HL-60 (cell line): ENCODE measurements at places on chromosomes 11 and 22.

GRCh38 chr11:64502634-64503033, 88.4 kb upstream of the SLC22A12 start:
- DNase-seq: no peak

GRCh38 chr11:441043-441417, 781 bp downstream of the ANO9 start:
- DNase-seq: no peak

- DNase-seq: no peak
Measured at GRCh38 chr11:130416530-130416882, 11.9 kb downstream of the ADAMTS8 start.

DNA sequence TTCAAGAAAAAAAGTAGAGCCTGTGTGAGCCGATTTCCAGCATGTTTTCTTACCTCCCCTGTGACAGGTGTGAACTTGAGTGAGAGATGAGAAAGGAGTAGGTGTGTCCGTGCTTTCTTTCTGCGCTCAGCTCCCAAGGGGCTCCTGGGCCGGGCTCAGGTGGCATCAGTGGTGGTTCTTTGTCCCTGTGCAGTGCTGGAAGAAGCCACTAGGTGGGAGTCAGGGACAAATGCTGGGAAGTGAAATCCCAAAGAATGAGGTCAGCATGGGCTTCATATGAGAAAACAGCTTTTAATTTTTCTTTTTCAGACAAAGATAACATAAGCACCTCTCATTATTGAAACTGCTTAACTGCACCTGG, 57.8 kb downstream of the PPFIBP2 start:
- no peak for DNase-seq

- no peak for DNase-seq
Measured at GRCh38 chr11:124302347-124303125, 11.2 kb downstream of the OR8D1 start.

GRCh38 chr22:47587861-47588577, 825.6 kb downstream of the TBC1D22A start:
- DNase-seq: no peak

DNA sequence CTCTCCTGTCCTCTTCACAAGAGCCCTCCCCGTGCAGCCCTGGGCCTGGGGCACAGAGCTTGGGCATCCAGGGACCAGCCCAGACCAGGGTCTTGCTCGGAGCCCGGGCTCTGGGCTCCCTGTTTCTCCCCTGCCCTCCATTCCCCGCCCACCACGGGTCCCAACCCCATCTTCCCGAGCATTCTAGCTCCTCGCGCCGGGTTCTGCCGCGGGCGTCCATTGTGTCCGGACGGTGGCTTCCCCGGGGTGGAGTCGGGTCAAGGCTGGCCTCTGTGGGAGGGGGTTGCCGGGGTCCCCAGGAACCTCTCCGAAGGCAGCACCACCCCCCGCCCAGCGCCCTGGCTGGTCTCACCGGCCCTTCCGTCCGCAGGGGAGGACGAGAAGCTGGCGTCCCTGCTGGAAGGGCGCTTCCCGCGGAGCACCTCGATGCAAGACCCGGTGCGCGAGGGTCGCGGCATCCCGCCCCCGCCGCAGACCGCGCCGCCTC, 18.1 kb upstream of the ACR start:
- no peak for DNase-seq

- DNase-seq: no peak
Measured at GRCh38 chr11:57761301-57762234, at the start of gene CTNND1. Gene CTNND1, plus strand, starts transcription at chr11:57761802. Its CDS starts 29,677 bp downstream, at chr11:57791479.

DNA sequence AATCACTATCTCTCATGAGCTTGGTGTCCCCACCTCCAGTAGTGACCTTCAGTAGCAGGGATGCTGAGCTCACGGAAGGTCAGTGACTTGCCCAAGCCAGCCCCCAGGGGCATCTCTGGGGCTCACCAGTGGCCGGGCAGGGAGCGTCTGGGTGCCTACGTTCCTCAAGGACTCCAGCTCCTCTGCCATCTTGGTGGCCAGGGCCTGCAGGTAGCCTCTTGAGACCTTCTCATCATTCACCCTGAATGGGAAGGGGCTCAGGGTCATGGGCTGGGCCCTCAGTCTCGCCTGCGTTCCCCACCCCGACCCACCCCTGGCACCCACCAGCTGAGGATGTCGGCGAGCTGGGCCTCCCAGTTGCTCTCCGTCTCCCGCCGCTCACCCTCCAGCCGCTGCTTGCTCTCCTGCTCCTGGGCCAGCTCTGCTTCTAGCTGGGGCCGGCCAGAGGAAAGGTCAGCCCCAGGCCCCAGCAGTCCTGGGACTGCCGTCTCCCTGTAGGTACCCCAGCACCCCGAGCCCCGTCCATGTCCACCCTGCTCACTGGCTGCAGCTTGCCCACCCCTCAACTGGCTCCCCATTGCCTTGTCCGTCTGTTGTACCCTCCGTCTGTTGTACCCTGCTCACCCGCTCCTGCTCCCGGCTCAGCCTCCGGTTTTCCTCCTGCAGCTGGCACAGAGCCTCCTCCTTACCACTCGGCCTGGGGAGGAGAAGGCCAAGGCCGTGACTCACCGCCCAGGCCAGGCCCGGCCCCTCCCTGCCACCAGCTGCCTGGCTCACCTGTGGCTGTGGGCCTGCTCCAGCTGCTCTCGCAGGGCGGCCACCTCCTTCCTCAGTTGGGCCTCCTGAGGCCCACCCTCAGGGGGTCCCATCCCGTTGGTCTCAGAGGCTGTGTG, 9.5 kb downstream of the CDC42BPG start:
- DNase-seq: no peak

DNA sequence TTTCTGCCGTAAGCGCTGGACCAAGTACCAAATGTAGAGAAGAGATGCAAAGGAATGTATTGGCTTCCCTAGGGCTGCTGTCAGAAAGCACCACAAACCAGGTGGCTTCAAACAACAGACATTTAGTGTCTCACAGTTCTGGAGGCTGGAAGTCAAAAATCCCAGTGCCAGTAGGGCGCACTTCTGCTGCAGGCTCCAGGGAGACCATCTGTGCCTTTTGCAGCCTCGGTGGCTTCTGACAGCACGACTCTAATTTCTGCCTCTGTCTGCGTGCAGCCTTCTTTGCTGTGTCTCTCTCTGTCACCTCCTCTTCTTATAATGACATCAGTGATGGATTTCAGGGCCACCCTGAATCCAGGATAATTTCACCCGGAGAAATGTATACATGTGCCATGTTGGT, 2.8 kb downstream of the APOL6 start:
- no peak for DNase-seq

- peak; percentile 75 for DNase-seq
Measured at GRCh38 chr11:117313091-117313490, 3.0 kb downstream of the BACE1 start.

GRCh38 chr11:81579339-81579738, 1154.3 kb downstream of the FAM181B start:
- DNase-seq: no peak

GRCh38 chr11:93747122-93747521, 5.7 kb downstream of the C11orf54 start:
- DNase-seq: no peak

GRCh38 chr11:33942954-33943353, 51.1 kb upstream of the LMO2 start:
- no peak for DNase-seq

DNA sequence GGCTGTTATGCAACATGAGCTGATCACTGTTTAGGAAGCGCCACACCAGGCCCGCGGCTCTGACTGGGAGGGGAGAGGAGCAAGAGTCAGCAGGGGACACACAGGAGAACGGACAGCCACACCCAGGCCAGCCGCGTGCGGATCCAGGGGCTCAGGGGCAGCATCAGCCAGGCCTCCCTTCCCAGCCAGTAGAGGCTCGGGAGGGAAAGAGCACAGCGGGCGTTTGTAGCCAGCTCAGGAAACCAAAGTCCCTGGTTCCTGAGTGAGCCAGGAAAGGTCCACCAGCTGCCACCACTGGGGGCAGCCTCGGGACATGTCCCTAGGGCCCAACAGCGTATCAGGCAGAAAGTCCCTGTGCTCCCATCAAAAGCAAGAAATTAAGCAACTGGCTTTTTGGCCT, 71.8 kb upstream of the PITPNB start:
- peak; percentile 23 for DNase-seq

DNA sequence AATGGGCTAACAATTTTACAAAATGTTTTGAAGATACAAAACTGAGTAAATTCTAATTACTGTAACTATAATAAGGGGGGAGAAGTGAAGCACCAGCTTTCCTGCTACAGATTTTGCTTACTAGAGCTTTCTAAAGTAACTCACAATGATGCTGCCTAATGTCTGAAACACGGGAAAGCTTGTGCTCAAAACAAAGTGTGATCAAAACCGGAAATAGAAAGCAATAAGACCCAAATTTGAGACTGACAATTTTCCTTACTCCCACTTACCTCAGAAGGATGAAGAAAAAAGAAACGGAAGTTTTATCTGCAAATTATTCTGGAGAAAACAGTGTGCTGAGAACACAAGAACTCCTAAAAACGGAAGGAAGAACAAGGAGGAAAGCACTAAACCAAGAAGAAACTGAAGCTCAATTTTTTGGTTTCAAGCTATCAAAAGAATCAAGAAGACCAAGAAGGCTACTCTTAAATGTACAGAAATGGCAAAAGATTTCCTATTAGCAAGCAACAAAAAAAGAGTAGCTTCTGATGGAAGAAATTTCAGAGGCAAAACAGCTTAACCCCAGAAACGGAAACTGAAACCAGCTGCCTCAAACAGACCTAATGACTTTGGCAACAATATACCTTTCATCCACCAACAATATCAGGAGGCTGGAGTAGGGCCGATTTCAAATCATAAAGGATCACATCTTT, 33.4 kb downstream of the AMBRA1 start:
- DNase-seq: peak; percentile 23

GRCh38 chr11:66545701-66546367, at the start of gene ZDHHC24:
Gene ZDHHC24, minus strand, starts transcription at chr11:66546048. Its CDS starts 45 bp downstream, at chr11:66546003.
- peak; percentile 92 for DNase-seq

GRCh38 chr11:120335556-120335907, 681 bp upstream of the ARHGEF12 start:
- DNase-seq: no peak

- DNase-seq: peak; percentile 50
Measured at GRCh38 chr11:74311352-74311926, at the start of gene P4HA3. Gene P4HA3, minus strand, starts transcription at chr11:74311640. Its CDS starts 29 bp downstream, at chr11:74311611.

DNA sequence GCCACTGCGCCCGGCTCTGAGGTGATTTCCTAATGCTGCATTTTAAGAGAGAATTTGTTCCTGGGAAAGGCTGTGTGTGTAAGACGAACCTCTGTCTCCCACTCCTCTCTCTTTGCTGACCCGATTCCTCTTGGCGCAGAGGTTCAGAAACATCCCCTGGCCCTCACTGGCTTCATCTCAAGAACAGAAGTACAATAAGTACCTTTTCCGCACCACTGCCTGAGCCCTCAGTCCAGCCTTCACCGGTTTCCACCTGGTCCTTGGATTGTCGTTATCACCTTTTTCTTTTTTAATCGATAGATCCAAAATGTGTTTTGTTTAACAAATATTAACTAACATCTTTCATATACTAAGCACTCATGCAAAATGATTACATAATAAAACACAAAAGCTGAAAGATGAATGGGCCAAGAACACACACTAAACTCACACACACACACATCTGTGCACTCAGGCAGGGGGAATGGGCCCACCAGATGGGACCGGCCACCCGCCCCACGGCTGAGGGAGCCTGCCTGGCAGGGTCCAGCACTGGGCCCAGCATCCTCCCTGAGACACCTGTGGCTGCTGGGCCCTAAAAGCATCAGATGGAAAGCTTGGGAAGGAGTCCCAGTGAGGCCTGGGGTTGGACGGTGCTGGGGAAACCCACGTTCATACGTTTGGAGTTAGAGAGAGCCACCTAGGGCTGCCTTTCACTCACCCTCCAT, 50.4 kb upstream of the A4GALT start:
- DNase-seq: no peak

DNA sequence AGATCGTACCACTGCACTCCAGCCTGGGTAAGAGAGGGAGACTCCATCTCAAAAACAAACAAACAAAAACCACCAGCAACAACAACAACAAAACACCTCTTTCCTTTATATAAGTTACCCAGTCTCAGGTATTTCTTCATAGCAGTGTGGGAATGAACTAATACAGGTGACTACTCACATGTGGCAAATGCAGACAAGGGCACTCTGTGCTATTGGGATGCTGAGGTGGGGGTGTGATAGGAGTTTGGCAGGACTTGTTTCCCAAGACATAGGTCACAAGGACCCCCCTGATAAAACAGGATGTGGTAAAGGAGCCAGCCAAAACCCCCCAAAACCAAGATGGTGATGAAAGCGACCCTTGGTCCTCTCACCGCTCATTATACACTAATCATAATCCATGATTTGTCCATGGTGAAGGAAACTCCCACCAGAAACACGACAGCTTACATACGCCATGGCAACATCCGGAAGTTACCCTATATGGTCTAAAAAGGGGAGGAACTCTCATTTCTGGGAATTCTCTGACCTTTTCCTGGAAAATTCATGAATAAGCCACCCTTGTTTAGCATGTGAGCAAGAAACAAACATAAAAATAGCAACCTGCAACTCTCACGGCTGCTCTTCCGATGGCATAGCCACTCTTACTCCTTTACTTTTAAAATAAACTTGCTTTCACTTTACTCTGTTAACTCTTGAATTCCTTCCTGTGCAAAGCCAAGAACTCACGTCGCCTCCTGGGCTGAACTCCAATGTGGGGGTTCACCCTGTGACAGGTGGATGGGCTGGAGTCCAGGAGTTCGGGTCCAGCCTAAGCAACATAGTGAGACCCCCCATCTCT, 18.8 kb upstream of the INCENP start:
- DNase-seq: no peak

GRCh38 chr22:38853196-38853651, 9.4 kb upstream of the NPTXR start:
- no peak for DNase-seq

GRCh38 chr11:373716-374551, 4.6 kb downstream of the B4GALNT4 start:
- DNase-seq: no peak

DNA sequence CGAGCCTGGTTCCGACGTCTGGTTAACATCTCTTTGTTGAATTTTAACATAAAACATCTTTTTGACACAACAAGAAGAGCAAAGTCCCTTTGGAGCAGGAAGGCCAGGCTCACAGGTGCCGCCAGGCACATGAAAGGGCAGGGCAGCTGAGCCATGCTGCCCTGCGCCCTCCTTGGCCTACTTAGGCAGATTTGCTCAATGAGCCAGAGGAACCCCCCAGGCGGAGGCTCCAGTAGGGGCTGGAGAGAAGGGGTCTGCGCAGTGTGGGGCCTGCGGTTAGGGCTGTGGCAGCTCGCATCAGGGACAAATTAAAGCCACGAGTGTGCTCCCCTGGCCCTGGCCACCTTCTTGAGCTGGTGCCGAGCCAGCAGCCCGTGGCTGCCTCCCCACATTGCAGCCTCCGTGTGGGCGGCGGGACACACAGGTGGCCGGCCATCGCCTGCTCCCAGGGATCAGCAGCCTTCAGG, 9.9 kb upstream of the SLC22A12 start:
- DNase-seq: no peak
